Hematopoietic multipotent progenitor cell treated with erythropoietin and hydrocortisone succinate and interleukin-3 and kit ligand, for 17 days (in vitro differentiated cells): ENCODE measurements at places on chromosomes 1 and 21.

- DNase-seq: no peak
Observed at GRCh38 chr1:225453797-225454648, 26.2 kb upstream of the LBR start.

- DNase-seq: no peak
Observed at GRCh38 chr21:29174607-29175013, 44.2 kb downstream of the MAP3K7CL start.

- no peak for DNase-seq
Observed at GRCh38 chr1:43872280-43872679, 61.3 kb upstream of the ARTN start.

DNA sequence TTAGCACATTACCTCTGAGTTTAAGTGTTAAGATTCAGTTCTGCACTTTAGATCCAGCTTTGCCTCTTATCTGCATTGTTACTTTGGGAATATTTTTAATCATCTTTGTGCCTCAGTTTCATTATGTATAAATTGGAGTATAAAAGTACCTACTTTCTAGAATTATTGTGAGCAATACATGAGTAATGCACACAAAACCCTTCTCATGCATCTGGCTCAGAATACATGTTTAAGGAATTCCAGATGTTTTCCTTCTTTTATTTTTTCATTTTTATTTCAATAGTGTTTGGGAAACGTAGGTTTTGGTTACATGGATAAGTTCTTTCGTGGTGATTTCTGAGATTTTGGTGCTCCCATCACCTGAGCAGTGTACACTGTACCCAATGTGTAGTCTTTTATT, 14.2 kb downstream of the C8A start:
- no peak for DNase-seq

GRCh38 chr1:176854758-176855745, 309.5 kb downstream of the ASTN1 start:
- DNase-seq: no peak

GRCh38 chr1:66575739-66576138, 41.8 kb downstream of the SGIP1 start:
- no peak for DNase-seq

DNA sequence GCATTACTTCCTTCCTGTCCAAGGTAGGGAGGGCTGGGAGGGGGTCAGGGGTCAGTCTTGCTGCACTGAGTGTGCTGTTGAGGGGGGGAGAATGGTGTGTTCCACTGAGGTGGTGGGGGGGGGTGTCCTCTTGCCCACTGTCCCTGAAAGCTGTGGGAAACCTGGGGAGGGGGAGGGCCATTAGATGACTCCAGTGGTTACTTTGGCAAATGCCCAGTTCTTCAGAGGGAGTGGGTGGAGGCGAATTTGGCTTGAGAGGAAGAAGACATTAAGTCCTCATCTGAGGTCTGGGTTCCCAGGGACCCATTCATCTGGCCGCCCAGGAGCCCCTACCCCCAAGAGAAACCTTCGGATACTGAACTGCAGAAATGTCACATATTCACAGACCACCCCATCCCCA, 36.2 kb downstream of the MEF2D start:
- DNase-seq: no peak

DNA sequence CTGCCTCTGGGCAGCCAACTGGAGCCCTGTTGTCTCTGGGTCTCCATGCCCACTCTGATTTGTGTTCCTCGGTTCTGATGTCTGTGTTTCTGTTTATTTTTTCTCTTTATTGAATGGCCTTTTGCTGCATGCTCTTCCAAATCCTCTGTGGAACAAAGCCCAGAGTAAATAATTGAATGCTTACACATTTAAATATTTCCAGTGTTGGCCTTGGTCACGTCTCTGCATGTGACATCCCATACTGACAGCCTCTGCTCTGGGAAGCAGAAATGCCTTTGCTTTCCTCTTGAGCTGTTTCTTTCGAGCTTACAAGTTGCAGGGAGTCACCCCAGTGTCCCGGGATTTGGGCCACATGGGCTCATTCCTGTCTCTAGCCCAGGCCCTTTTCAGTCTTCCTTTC, 267.9 kb downstream of the PTPRU start:
- no peak for DNase-seq

DNA sequence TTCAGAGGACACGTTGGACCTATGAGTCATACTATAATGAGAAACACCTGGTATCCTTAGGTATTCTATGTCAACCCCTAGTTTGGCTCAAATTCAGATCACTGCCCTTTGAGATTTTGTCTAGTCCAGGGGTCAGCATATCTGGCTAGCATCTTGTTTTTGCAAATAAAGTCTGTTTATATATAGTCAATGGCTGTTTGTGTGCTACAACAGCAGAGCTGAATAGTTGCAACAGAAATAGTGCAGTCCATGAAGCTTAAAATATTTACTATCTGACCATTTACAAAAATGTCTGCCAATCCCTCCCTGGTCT, 48.5 kb upstream of the EDEM3 start:
- no peak for DNase-seq

DNA sequence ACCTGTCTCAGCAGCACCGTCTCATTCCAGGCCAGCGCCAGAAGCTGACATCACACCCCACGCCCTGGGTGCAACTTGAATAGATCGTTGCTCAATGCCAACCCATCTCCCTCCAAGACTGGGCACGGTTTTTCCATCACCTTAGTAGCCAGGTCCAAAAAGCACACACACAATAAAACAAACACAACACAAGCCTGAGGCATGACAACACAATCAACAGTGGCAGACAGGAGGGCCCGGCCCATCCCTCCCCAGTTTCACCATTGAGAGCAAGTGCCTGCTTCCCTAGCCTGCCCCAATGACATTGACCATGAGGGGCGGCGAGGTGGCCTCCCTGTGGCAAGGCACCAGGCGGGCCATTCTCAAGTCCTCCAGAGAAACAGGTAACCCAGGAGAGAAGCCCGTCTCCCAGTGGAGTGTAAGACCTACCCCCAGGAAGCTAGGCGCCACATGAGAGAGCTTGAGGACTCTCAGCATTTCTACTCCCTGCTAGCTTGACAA, 2.7 kb downstream of the IFFO2 start:
- DNase-seq: no peak

DNA sequence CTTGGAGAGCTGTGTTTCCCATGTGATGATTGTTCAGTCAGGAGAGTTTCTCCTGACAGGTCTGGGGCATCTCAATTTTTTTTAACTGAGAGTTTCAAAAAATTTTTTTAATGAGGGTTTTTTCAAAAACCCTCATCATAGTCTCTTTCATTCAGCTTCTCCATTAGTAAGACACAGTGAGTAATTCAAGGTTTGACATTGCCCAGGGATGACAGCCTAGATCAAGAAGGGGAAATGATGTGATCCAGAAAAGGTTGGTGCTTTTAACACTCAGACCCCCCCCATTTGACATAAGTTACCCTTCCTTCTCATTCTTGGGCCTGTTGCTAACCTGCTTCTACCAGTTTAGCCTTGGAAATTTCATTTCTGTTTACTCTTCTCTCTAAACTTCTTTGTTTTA, 189.4 kb upstream of the HOOK1 start:
- DNase-seq: no peak

- no peak for DNase-seq
Observed at GRCh38 chr1:68617942-68618341, 121.1 kb upstream of the DEPDC1 start.

DNA sequence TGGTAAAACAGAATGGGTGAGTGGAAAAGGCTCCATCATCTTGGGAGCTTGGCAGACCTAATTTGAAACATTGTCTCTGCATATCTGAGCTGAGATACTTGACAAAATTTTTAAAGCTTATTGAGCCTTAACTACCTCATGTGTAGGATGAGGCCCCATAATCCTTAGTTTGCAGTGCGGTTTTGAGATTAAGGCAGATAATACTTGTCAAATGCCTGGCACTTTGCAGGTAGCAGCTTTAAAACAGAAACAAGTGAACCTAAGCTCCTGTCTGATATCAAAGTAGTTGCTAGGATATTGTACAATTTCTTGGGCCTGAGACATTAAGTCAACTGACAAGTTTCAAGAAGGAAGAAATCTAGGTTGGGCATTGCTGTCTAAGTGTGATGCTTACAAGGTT, 65.3 kb downstream of the TBX19 start:
- DNase-seq: no peak

DNA sequence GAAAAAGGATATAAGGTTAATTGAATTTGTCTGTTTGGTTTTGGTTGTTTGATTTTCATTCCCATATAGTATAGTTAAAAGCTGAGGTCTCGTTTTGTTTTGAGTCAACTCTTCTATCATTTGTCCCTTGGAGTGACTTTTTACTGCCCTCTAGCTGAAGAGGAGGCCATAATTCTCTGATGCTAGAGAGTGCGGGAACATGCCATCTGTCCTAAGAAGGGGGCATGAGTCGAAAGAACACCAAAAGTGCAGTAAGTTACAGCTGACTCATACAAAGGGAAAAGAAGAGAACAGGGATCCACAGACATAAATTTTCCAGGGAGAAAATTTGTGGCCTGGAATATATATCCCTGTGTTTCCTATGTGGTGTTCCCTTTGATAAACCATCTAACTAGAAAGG, 4.1 kb downstream of the KRTAP21-3 start:
- DNase-seq: no peak

DNA sequence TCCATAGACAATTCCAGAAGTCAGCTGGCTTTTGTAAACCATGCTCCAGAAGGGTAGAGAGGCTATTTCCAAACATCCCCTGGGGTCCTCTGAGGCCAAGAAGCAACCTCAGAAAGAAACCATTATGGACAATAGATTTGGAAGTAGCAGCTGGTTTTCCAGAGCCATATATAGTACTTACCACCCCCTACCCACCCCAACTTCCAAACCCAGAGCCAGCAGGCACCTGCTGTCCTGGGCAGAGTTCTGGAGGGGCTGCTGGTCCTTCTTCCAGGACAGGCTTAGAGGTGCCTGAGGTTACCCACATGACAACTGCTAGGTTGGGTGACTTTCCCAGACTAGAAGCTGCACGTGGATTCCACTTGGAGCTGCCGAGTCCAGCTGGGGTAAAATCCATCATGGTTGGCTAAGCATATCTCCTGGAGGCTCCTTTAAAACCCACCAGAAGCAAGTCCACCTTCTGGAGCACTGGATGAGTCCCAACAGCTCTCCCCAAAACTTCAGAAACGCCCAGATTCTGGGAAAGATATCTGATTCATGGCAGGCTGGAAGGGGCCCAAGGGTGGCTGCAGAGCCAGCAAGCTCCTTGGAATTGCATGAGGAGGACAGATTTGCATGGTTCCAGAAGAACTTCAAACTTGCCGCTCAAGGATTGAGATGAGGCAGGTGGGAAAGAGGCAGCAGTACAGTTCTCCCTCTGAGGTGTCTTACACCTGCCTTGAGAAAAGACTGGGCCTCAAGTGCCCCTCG, 5.8 kb downstream of the MYCL start:
- DNase-seq: no peak

DNA sequence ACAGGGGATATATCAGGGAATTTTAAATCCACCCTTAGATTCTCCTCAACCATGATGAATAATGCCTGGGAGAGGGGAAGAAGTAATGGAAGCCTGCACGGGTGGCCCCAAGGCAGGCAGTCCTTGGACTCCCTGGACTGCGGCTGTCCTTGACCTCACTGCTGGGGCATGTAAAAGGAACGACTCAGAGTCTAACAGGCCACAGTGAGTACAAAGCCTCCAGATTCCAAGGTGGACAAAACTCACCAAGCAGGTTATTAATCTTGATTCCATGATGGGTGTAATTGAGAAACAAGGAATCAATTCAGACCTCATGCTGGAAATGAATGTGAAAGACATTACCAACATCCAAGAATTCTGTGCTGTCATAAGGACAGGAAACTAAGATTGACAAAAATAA, 13.0 kb upstream of the ARHGAP29 start:
- no peak for DNase-seq

DNA sequence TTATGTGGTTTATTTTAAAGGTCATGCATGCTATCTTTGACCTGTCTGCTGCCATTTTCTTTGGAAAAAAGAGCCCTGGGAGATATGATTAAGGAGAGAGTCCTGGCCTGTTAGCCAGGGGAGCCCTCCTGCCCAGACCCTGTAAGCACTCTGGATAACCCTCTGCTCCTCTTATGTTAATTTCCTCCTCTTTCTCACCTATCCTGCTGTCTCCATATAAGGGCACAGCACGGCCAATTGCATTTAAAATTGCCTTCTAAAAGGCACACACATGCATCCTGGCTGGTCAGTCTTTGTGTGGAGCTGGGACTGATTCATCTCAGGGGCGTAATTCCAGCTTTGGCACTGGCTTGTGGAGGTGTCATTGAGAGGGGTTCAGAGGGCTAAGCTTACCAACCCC, 158.9 kb downstream of the ST6GALNAC5 start:
- DNase-seq: no peak

DNA sequence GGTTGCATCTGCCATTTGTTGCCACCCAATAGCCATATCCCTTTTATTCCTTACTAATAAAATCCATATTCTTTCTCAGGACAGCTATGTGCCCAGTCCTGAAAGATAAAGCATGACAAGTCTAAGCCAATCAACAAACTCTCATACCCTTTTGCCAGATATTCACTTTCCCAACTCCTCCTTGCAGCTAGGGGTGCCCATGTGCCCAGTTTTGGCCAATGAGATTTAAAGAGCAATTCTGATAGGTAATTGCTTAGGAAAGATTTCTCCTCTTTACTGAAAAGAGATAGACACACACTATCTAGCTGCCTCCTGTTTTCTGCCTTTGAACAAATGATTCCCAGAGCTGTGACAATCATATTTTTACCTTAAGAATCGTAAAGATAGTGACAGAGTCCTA, 55.1 kb upstream of the LRRC8D start:
- DNase-seq: no peak

- no peak for DNase-seq
Observed at GRCh38 chr1:109118089-109118488, 4.2 kb downstream of the ELAPOR1 start.

- no peak for DNase-seq
Observed at GRCh38 chr1:226211181-226211821, 12.2 kb upstream of the MIXL1 start.

DNA sequence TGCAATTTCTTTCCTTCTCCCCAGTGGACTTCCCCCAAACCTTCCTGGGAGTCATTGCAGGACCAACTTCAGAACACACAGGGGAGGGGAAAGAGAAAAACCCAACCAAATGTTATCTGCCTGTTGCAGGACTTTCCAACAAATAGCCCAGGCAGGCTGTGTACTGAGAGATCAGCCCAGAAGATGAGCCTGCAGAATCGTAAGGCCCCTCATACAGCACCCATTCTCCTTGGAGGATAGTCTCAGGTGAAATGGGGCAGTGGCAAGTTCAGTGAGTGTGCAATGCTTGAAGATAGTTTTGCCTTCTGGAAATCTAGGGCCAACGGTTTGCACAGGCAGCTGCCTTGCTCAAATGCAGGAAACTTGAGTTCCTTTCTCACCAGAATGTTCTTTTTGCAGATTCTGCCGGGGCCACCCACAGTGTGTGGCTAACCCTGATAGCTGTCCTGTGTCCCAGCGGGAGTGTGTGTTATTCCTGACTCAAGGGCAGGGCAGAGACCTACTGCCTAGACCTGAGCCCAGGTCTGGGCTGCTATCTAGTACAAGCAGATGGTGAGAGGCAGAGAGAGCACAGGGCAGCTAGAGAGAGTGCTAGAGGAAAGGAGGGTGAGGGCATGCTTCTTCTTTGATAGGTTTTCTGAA, 48.8 kb downstream of the GADD45A start:
- peak; percentile 85 for DNase-seq

GRCh38 chr1:219020386-219020785, 153.3 kb upstream of the LYPLAL1 start:
- DNase-seq: no peak

GRCh38 chr1:229121845-229122436, 149.0 kb upstream of the RAB4A start:
- no peak for DNase-seq
